ENCODE measurements at places on chromosomes 11 and 22. TPM values are rescaled to one million over a fixed set of nuclear protein-coding genes. Genes with fewer than 3 reads are reported as not detected.

ASCL2 gene
- not detected for total RNA-seq

CD3G gene
- not detected for total RNA-seq

PGA5 gene
- not detected for total RNA-seq

FAM180B gene
- 1.4 TPM for total RNA-seq

All from A375 (cell line).